ENCODE measurements at places on chromosomes 5 and 9.
A peak's percentile ranks its signal among the peaks of the same experiment; 100 is the strongest.

GRCh38 chr5:159096924-159097783, 2.6 kb downstream of the EBF1 start:
- DNase-seq = no peak

DNA sequence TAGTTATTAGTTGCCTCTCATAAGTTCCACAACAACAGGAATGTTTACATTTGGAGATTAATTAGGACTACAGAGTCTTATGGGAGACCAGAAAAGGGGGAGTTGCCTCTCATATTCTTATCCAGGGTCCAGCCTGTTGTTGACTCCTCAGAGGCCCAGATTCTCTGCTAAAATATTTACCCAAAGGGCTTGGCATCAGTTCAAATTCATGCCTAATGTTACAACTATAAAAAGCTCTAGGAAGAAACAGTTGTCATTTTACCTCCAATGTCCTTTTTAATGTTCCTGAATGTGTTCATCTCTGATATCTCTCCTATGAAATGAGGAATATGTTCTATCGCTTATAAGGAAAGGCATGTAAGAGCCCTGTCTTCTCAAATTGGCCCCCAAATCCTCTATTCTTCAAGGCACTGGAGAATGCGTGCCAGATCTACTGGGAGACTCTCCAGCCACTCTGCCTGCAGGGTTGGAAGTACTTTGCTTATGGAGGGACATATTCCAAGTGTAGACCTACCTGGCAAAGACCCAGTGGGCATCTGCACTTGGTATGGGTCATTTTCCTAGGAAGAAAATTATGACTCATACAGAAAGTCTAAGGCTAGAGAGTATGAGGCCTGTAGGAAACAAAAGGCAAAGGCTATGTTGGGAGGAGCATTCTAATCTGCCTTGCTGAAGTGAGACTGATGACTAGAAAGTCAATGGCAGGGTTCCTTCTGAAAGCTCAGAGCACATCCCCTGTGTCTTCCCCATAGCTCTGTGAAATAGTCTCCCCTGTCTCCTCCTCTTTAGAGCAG, 192.6 kb downstream of the ESM1 start:
- DNase-seq = no peak

GRCh38 chr9:128405077-128405779, 15.4 kb upstream of the CERCAM start:
- DNase-seq = no peak

- no peak for DNase-seq
Measured at GRCh38 chr9:37775216-37775919, 9.5 kb downstream of the EXOSC3 start.

DNA sequence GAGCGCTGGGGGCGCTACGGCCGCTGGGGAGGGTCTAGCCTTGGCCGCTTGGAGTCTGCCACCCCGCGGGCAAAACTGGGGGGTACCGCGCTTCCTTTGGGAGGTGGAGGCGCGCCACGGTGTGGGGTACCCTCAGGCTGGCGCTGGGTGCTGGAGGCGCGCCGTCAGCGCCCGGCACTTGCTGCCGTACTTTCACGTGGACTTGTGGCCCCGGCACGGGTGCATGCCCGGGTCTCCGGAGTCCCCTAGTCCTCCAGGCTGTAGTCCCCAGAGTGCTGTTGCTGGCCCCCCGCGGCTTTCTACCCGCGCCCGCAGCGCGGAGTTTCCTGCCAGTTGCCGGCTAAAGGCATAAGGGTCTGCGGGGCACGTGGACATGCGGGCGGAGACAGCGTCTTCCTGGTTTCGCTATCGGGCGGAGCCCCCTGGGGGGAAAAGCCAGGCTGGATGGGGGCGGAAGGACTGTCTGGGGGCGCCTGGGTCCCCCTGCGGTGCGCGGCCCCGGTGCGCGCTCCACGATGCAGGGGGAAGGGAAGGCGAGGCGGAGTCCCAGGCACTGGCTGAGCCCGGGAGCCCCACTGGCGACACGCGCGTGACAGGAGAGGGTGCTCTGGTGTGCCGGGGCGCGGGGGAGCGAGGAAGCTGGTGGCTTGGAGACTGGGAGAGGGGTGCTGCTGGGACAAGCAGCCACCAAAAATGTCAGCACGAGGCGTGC, 666 bp downstream of the PPARGC1B start:
- peak; percentile 5 for DNase-seq

DNA sequence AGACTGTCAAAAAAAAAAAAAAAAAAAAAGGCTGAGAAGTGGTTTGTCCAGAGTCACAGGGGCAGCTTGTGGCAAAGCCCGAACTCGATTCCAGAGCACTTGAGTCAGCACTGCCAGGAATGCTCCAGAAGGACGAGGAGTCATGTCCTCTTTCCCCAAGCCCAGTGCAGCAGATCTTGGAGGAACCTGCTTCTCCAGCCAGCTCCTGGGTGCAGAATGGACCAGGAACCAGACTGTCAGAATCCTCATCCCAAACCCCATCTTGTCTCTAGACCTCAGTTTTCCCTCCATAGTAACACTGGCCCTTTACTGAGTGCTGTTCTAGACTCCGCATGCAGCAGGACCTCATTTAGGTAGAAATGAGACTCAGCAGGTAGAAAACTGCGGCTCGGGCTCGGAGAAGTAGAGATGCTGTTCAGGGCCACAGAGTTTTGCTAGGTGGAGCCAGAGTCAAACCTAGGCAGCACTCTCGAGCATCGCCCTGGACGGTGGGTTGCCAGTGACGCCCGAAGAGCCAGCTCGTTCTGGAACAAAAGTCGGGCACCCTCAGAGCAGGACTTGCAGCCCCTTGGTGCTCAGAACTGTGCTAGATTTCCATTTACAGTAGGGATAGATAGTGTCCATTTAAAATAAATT, 15.4 kb downstream of the CD74 start:
- DNase-seq = no peak

DNA sequence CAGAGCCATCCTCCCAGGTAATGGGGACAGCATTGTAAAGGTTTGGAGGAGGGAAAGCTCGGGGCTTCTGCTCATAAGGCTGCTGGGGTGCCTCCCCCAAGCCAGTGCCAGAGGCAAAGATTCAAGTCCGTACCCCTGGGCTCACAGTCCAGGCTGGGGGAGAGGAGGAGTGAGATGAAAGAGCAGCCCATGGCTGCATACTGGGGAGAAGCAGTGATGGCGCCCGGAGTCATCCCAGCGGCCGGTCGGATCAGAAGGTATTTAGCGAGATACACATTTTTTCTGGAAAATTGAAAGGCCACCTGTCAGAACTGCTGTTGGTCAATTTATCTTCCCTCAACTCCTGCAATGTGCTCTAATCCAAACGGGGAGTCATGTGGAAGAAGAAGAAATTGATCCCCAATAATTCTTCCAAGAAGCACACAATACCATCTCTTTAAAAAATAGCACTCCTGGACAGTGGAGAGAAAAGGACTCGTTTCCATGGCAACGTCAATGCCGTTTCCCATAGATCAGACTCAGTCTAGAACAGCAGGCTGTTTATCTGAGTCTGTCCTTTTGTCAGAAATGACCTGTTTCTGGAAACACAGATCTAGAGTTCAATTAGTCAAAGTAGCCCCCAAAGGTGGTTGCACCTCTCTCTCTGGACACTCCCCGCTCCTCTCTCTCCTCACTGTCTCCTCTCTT, 65.9 kb downstream of the NSG2 start:
- no peak for DNase-seq

DNA sequence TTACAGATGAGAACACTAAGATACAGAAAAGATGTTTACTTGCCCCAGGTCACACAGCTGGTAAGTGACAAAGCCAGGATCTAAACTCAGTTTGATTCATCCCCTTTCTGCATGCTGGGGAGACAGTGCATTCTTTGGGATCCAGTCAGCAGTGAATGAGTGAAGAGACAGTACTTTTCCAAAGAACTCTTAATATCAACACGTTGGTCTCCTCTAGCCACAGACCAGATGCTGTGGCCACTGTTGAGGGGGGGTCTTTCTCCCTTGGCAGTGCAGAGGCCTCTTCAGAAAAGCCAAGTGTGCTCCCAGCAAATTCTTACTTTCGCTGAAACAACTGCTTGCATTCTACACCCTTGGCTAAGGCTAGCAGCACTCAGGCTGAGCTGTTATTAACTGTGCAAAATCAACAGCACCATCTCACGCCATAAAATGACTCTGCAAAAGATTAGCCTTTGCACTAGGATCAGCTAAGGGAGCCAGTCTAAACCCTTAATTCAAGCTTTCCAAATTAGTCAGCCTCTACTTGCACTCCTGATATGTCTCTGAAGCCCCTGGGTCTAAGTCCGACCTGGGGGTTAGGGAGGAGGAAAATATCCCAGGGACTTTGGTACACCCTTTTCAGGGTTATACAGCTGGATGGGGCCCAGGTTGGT, 4.8 kb upstream of the TMEM171 start:
- DNase-seq = no peak

GRCh38 chr5:102241809-102242421, 54.2 kb downstream of the SLCO4C1 start:
- DNase-seq = no peak

DNA sequence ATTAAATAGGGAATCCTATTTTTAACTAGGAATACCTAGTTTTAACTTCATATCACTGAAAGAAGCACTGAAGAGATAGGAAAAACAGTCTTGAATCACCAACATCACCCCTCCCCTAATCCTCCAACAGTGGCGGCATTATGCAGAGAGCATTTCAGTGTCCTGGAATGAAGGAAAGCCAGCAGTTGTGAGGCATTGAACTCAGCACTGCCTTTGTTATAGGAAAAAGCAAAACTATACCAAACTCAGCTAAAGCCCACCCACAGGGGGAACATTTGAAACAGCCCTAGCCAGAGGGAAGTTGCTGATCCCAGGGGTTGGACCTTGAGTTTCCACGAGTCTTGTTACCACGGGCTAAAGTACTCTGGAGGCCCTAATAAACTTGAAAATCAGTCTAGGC, 310.6 kb upstream of the EDIL3 start:
- no peak for DNase-seq

GRCh38 chr5:83450183-83450966, 21.2 kb upstream of the VCAN start:
- DNase-seq = no peak

DNA sequence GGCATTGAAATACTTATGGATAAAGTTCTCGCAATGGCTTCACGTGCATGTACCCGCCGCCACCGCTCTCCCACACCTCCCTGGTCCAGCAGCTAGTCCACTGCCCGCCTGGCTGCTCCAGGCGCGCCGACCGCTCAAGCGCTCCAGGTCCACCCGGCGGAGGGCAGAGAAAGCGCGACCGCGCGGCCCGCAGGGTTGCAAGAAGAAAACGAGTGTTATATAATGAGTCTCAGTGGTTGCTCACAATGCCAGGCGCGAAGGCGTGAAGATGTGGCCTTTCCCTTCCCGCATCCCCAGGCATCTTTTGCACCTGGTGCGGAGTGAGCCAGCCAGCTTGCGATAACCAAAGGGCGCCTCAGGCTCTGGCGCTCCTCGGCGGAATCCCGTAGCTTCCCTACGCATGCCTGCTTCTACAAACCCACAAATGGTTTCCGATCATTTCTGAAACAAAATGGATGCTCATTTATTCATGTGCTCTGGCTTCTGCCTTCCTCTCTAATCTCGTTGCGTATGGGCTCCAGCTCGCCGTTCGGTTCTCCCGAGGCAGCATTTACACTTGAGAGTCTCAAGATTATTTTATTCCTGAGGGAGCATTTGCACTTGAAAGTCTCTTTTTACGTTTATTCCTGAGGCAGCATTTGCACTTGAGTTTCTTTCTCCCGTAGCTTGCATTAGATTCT, 25.7 kb downstream of the CDKN2A start:
- DNase-seq = no peak

DNA sequence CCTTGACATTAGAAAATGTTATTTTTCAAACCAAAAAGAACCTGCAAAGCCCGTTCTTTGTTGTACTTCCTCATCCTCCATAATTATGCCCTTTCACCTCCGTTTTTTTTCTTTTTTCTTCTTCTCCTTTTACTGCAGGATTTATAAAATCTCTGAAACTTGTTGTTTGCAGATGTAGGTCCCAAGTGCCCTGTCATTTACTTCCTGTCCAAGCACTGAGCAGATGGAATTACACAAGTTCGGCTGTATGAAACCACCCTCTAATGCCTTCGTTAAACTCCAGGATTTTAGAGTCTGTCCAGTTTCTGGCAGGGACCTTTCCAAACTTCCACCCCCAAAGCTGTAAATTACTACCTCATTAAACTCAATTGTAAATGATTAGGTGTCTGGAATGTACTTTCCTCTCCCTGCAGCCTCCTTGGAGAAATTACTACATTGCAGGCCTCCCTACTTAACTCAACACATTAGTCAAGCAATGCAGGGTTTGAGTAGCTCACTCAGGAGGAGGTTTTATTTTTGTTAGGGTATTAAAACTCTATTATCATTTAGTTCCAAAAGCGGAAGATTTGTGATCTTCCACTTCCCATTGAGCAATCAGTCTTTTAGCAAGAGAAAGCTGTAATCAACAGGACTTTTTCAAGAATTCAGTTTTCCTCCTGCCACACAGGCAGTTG, 125.6 kb upstream of the LPAR1 start:
- no peak for DNase-seq

- DNase-seq = no peak
Measured at GRCh38 chr9:297104-297972, 82.7 kb downstream of the DOCK8 start.

- DNase-seq = no peak
Measured at GRCh38 chr5:16502866-16503265, 37.3 kb upstream of the ZNF622 start.

DNA sequence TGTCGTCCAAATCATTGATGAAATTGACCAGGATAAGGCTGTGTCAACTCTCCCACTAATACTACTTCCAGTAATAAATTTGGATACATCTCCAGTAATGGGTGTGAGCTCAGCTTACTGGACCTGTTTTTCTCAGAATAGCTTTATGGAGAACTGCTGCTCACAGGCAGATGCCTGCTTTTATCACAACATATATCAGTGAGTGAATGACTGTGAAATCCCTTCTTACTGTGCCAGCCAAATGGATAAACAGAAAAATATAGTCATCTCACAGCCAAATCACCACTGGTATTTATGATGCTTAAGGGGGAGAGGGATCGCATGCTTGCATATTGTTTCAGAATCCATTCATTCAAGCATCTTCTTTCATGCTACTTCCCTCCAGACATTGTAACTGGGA, 148.4 kb upstream of the PAPPA start:
- no peak for DNase-seq

GRCh38 chr5:28575368-28575767, 1537.0 kb upstream of the CDH9 start:
- no peak for DNase-seq

DNA sequence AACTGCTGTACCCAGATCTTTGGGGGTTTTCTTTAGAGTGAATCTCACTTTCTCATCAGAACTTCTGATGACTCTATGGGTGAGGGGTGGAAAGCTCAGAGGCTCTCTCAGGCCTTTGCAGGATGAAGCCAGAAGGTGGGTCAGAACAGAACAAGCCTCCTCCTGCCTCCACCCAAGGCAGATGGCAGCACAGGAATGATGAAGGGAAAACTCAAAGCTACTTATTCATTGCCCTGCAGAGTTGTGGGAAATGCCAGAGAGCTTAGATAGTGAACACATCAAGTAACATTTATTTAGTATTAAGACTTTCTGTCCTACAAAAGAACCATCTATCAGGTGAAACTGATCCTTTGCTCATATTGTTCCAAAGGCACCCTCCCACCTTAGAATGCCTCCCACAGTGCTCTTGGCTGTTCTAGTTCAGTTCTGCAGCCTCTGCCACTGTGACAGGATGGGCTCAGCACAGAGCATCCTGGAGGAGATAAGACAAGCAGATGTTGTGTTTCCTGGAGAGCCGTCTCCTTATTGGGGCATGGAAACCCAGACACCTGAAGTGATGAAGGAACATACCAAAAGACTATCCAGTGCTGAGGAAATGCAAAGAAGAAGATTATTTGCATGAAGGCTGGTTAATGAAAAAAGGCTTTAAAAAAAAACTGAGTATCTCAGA, 146.6 kb downstream of the ADAMTS12 start:
- no peak for DNase-seq

All from stimulated activated CD8-positive, alpha-beta memory T cell treated with anti-CD3 and anti-CD28 coated beads, Interleukin-4, amount 100 ng/mL, for 1 hour (primary cell).